ENCODE measurements at places on chromosomes 4 and X. TPM values are rescaled to one million over a fixed set of nuclear protein-coding genes. Genes with fewer than 3 reads are reported as not detected.

GAGE13 gene
- not detected for total RNA-seq

PDLIM5 gene
- total RNA-seq: 61.5 TPM

ESX1 gene
- total RNA-seq: not detected

CTSO gene
- 2.9 TPM for total RNA-seq

ERCC6L gene
- total RNA-seq: 5.8 TPM

CT47B1 gene
- not detected for total RNA-seq

TCP11X2 gene
- not detected for total RNA-seq

All from airway epithelial cell (primary cell).